ENCODE measurements at places on chromosomes 16 and 17. TPM values are rescaled to one million over a fixed set of nuclear protein-coding genes. Genes with fewer than 3 reads are reported as not detected.

The TBC1D16 gene
- total RNA-seq, result 19.4 TPM

The SLC6A4 gene
- 7.0 TPM for total RNA-seq

The PYY gene
- total RNA-seq, result not detected

The CHD9NB gene
- total RNA-seq, result 0.67 TPM
